NCI-H774 (cell line): ENCODE measurements at places on chromosomes 5 and 9.

GRCh38 chr5:10257870-10258269, 7.8 kb downstream of the CCT5 start:
- no peak for DNase-seq

DNA sequence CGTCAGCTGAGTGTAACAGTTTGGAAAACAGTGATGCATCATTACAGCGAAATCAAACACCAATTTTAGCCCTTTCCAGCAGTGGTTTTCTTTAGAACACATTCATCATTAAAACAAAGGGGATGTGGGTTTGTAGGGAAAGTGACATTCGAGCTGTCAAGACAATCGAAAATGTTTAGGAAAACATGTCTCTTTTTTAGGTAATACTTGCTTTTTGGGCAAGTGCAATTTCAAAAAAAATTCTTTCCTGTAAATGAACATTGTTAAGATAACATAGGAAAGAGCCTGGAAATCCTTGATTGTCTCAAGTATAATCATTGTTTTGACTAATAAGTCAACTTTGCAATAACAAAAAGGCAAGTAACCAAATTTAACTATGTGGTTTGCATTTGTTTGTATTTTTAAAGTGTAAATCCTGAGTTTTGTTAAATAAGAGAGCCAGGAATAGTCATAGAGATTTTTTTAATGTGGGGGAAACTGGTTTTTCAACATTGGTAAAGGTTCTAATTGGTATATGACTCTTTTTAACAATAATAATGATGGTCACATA, 182.5 kb downstream of the TTLL11 start:
- no peak for DNase-seq

DNA sequence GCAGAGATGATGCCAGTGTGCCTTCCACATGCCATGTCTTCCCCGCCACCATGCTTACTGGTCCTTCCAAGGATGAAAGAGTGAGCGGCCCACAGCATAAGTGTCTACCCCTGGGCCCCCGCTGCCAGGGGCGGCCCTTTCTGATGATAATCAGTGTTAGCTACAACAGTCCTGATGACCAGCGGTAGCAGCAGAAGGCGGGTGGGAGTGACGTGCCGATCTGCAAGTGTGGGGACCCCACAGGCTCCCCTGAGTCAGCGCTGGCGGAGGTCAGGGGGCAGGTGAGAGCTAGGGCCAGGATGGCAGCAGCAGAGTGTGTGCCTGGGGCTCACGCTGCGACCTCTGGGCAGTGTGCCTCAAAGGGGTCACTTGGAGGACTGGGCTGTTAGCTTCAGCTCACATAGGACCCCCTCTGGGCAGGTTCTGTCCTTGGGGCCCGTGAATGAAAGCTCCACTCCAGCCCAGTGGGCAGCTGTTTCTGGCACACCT, 80.4 kb downstream of the HMCN2 start:
- DNase-seq = no peak

GRCh38 chr5:96248131-96248530, 184.9 kb downstream of the PCSK1 start:
- DNase-seq = no peak

DNA sequence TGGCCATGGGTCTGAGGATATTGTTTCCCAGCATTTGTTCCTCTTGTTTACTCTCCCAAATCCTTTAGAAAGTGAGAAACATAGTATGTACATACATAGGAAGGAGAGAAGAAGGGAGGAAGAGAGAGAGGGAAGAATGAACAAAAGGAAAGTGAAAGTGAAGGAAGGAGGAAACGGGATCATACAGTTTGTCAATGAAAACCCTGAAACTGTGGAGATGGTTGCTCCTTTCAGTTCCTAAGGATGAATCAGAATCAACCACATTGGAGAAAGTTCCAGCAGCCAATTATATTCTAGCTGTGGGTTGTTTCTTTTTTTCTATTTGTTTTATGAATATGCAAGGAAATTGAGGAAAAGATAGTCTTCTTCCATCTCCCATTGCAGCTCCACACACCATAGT, 396.5 kb downstream of the MLLT3 start:
- no peak for DNase-seq

DNA sequence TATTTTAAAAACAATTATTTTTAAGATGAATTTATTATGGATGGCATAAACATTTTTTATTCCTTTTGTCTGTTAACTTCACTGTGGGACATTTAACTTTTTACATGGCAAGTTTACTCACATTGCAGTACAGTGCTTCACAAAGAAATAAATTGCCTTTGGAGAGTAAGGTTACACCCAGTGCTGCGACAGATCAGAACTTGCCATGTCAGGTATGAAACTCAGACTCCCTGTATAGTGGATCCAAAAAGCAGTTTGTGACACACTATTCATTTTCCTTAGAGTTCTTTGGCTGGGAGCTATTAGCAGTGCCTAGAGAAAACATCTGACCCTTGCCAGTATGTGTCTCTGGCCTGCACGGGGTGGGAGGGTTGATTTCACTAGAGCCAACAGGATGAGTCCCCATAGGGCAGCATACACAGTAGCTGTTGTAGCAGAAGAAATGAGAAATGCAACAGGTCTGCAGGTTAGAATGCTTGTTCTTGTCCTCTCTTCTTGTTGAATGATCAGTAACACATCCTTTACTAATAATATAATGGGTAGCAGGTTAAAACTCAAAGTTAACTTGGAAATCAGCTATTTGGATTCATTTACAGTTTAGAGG, 42.9 kb downstream of the STARD4 start:
- DNase-seq = no peak

DNA sequence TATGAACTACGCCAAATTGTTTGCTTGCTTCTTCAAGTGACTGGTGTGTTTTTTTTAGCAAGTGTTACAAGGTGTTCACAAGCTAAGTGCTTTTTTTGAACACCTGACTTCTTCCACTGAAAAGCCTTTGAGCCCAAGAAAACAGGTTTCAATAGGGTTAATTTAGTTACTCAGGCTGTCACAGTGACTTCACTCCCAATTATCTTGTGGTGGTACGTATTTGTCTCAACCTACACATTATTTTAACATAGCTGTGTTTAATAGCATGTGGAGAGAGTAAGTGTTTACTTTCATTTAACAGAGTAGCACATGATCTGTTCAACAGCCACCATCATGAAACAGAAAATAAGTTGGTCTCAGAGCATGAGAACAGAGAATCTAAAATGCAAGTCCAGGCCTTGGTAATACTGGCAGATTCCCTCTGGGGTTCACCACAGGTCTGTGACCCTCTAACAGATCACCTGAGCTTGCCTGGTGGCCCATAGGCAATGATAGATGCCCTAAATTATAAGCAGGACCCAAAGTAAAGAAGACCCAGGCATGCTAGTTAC, 267.7 kb upstream of the SMARCA2 start:
- DNase-seq = no peak

- no peak for DNase-seq
Measured at GRCh38 chr5:146082798-146083197, 22.6 kb downstream of the PLAC8L1 start.

- DNase-seq = no peak
Measured at GRCh38 chr5:169781420-169782345, 144.6 kb downstream of the DOCK2 start.

- no peak for DNase-seq
Measured at GRCh38 chr5:98638701-98639100, 134.8 kb upstream of the RGMB start.

DNA sequence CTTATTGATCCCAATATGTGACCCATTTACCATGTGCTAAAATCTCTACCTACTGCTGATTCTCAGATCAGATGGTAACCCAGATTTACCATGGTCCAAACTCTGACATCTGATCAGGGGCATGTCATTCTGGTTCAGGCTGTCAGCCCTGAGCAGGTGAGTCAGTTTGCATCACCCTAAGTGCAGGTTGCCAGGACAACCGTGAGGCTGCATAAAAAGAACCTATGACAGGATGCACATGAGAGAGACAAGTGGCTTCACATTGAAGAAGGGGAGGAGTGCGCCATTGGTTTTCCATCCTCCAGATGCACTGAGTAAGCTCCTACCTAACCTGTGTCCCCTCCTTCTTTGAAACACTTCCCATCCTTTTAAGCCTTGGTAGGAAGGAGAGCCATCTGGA, 801 bp upstream of the PRSS3 start:
- no peak for DNase-seq

DNA sequence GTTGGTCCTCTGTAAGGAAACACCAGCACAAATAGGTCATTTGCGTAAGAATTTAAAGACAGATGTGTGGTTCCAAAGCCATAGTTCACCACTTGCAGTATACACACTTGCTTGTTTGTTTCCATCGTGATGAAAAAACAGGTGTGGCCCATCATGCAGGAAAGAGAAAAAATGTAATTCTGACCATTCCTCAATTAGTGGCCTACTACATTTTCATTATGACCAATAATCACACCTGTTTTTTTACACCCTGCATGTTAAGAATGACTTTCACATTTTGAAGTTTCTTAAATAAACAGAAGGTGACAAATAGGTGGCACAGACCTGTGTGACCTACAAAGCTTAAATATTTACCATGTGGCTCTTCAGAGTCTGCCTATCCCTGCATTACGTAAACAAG, 2.2 kb upstream of the ICE1 start:
- no peak for DNase-seq

DNA sequence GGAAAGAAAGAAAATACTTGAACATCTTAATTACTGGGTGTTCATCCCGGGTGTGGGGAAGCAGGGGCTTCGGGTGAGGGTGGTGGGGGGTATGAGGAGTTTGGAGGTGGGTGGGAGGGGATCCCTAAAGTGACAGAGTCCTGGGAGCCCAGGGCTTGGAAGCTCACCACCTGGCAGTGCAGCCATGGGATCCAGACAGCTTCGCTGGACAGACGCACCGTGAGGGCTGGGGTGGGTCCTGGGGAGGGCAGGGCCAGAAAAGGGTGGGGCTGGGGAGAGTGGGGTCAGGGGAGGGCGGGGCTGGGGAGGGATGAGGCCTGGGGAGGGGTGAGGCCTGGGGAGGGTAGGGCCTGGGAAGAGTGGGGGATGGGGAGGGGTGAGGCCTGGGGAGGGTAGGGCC, 127.5 kb upstream of the LPCAT1 start:
- no peak for DNase-seq

- DNase-seq = no peak
Measured at GRCh38 chr5:102453716-102454115, 45.1 kb downstream of the SLCO6A1 start.

GRCh38 chr9:31137176-31138160, 1247.0 kb upstream of the ACO1 start:
- DNase-seq = no peak

DNA sequence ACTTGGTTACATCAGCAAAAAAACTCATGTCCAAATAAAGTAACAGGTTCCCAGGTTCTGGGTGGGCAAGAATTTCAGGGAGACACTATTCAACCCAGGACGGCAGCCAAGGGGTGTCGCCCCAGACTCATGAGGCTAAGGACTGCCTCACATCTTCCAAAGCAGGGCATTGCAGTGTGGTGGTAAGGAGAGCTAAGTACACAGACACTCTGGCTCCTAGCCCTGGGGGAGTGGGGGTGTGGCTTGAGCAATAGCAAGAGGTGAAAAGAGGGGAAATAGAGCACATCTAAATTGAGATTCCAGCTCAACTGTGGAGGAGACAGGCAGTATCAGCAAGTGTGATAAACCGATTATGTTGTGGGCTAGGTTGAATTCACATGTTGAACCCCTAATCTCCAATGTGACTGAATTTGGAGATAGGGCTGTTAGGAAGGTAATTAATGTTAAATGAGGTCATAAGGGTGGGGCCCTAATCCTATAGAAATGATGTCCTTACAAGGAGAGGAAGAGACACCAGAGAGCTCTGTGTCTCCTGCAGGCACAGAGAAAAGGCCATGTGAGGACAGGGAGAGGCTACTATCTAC, 49.9 kb upstream of the MARCHF11 start:
- no peak for DNase-seq

DNA sequence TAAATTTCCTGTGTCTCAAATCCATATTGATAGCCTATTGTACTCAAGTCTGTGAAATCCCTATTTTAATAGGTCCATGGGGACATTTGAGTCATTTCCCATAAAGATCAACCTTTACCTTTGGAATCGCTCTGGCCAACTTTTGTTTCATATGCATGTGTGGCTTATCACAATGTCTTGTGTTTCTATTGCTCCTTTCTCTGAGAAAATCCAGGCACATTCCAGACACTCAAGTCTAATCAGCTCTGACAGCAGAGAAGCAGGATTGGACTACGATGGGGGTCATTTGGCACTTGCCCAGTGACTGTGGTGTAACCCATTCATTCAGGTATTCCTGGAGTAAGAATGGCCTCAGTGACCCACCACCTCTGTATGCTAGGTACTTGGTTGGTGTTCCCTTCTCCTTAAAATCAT, 48.4 kb downstream of the ACTBL2 start:
- DNase-seq = no peak
